RKO (cell line): ENCODE measurements at places on chromosomes 2 and 18.

- DNase-seq: no peak
Measured at GRCh38 chr2:233129351-233129978, 69.3 kb downstream of the INPP5D start.

DNA sequence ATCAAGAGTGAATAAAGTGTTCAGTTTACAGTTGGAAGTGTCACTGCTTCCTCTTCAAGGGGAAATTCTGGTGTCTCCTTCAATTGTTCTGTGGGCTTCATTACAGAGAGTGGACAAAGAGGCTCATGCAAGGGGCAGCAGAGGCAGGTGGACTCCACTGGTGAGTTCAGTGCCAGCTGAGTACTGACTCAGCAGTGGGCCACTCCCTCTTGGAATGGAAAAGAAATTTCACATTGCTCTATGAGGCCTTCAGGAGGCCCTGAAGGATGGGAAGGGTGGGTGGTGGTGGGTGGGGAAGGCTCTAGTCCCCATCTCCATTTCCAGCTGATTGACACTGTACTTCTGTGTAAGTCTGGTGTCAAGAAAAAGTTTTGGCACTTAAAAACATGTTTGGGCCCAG lies 66.4 kb downstream of the PRELID3A start:
- DNase-seq: no peak

DNA sequence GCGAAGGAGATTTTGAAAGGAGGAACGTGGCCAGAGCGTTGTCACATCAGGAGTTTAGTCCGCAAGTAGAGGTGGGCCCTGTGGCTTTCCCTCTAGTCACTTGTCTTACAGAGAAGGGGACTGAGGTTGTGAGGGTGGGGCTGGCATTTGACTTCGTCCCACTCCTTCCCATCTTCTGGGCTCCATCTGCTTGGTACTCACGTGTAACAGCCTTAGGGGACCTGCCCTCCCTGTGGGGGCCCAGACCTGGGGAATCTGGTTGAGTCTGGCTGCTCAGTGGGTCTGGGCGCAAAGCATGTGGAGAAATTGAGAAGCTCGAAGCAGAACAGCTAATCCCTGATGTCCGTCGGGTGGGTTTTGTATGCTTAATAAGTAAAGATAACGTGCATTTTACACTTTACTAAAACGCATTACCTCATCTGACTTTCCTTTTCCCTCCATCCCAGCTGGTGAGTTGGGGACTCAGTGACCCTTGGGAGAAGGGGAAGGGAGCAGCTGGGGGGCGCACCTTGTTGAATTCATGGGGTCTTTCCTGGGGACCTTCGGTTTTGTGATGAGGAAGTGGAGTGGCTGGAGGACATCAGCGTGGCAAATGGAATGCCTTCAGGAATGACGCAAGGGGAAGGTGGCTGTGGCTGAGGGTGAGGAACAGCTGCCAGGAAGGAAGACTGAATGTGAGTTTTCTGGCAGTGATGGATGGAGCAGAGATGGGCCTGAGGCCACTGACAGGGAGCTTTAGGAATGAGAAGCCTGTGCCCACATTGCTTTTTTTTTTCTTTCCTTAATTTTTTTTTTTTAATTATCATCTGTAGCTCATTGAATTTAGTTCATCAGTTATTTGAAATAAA lies 44.8 kb downstream of the ASAP2 start:
- no peak for DNase-seq

GRCh38 chr2:145600811-145601210 lies 1080.9 kb upstream of the ZEB2 start:
- DNase-seq: no peak

DNA sequence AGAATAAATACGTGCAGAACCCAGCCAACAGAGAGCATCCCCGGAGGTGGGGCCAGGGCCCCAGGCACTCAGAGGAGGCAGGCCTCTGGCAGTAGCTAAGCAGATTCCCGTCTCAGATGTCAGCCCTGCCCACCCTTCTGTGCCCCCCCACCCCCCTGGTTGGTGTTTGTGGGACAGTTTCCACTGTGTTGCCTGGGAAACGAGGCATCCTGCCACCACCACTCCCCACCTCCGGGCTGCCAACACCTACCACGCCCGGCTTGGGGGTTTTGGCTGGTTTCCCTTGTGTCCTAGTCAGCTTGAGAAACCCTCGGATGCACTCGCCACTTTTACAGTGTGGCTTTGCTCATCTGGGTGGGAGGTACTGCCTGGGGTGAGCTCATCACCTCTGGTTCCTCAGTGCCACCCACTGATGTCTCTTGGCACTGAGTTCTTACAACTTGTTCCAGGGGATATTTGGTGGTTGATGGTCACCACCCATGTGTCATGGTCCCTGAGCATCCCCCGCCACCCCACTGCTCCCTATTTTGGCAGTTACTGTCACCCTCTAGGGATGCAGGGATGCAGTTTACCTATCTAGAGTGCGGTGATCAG lies 72.4 kb upstream of the YWHAQ start:
- DNase-seq: no peak

- no peak for DNase-seq
Measured at GRCh38 chr2:65373365-65373918, 59.0 kb downstream of the SPRED2 start.

DNA sequence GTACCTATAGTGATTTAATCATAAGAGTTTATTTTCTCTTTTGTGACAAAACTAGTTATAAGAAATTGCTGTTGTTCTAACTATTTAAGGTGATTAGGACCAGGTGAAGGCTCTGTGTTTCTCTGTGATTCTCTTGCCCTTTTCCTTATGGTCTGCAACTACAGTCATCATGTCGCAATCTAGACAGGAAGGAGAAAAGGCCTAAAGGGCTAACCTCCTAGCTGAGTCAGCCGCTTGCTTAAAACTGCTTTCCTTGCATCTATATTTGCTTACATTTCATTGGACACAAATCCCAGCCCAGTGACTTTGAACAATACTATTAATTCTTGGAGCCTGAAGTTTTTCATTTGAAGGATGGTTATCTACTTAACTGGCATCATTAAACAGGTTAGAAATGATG lies 93.1 kb downstream of the PIK3C3 start:
- peak; percentile 46 for DNase-seq

DNA sequence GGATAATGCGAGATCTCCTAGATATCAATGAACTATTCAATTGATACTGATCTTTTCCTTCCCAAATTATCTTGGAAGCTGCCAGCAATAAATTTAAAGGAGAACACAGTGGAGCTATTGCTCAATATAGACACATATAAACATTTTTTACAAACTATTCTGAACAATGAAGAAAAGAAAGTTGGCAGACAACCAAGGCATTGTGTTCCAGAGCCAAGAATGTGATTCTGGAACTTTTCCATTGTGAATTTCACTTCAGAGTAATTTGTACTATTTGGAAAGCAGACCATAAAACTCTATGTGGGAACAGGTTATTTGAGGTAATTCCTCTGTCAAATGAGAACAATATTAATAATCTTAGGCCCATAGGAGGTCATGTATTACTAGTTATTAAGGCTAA lies 588.2 kb downstream of the IRS1 start:
- no peak for DNase-seq

DNA sequence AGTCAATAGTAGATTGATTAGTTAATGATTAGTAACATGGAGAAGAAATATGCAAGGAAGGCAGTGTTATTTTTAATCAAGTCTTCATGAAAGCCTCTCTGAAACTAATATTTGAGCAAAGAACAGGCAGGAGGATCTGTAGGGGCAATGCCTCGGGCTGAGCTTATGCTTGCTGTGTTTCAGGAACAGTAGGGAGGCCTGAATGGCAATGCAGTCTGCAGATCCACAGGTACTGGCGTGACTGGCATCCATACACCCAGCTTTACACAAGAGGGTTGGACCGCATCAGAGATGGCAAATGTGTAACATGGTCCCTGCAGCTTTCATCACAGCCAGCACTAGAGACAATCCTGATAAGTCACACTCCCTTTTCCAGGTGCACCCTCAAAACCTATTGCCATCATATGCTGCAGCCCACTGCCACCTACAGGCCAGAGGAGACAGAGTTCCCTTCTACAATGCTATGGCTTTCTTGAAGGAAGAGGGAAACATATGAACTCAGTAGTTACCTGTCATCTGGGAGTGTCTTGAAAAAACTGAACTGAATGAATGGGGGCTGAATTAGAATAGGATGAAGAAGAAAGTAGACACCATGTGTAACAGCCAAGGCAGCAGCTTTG lies 582.4 kb upstream of the RAB6C start:
- DNase-seq: peak; percentile 70

- peak; percentile 43 for DNase-seq
Measured at GRCh38 chr2:122643725-122644329, 888.4 kb downstream of the TSN start.

DNA sequence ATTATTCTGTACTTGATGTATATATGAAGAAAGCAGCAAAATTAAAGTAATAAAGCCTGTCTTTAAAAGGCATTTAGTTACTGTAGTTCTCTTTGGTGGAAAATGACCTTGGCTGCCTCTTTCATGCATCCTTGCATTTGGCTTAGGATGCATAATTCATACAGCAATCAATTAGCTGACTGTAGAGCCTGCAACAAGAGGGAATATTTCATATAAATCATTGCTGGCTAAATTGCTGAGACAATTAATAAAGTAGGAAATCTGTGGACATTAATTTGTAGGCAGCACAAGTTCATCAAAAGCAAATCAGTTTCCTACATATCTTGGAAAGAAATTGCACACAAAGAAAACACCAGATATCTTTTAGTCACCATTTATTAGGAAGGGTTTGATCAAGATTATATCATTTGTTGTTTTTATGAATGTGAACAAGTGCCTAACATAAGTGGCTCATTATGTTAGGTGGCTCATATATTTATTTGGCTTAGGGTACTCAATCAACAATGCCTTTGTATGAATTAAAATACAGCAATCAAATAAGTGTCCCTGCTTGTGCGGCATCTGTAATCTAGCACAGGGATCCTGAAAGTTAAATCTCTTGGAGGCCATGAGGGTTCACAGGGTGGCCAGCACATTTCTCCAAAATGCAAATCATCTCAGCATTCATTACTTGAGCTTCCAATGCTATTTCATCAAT lies 220.4 kb upstream of the SPOPL start:
- no peak for DNase-seq

DNA sequence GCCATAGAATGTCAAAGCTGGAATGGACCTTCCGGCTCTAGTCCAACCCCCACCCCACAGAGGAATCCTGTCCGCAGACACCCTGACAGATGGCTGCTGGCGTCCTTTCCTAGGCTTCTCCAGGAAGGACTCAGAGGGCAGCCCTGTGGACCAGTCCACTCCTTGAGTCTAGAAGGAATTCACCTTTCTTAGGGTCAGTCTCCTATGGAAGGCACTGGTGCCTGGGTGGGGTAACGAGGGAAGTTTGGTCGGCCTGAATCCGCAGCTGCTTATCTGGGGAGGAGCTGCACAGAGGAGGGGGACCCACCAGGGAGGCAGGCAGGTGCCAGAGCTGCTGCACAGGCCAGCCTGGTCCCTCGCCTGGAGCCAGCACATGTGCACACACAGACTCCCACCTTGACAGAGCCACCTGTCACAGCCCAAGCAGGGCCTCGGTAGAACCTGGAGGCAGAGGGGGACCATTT lies 2.5 kb downstream of the DNMT3A start:
- DNase-seq: no peak

DNA sequence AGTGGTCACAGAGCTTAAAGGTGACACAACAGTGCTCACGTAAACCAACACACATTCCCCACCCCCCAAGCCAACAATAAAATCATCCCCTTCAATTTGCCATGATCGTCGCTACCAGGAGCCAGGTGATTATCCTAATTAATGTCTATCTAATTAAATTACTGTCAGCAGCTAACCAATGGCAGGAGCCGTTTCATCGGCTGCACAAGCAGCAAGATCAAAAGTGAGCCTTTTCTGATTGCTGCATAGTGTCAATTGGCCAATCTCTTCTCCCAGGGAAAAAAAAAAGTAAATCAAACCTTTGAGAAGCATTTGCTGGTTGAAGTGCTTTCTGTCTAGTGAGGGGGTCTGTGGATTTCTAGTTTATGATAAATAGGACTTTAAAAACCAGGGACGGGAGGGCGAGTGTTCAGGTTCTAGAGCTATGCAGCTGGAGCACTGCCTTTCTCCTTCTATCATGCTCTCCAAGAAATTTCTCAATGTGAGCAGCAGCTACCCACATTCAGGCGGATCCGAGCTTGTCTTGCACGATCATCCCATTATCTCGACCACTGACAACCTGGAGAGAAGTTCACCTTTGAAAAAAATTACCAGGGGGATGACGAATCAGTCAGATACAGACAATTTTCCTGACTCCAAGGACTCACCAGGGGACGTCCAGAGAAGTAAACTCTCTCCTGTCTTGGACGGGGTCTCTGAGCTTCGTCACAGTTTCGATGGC lies at the start of gene TBR1:
Gene TBR1 (plus strand): TSS at position 311 of the 721 bp plus-strand sequence. CDS start 114 bp downstream, at position 425.
- no peak for DNase-seq

DNA sequence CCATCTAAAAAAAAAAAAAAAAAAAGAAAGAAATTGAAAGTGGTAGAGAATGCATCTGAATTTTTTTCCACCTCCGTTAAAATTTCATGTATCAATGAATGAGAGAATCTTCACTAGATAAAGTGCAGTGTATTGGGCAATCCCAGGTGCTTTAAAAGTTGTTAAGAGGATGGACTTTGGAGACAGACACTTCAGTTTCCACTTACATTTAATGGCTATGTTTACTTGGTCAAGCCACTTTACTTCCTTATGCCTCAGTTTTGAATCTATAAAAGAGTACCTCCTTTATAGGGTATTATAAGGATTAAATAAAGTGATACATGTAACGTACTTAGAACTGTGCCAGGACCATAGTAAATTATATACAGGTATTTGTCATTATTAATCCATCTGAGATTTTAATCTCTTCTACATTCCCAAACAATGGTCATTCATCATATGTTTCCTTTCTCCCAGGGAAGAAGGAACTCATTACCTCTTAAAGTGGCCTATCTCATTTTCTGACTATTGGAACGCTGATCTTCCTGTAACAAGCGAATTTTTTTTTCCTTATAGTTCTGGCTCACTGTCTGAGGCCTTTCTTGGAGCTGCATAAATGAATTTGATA lies 29.1 kb upstream of the TANK start:
- no peak for DNase-seq
